ENCODE measurements at places on chromosomes 11 and 22.

DNA sequence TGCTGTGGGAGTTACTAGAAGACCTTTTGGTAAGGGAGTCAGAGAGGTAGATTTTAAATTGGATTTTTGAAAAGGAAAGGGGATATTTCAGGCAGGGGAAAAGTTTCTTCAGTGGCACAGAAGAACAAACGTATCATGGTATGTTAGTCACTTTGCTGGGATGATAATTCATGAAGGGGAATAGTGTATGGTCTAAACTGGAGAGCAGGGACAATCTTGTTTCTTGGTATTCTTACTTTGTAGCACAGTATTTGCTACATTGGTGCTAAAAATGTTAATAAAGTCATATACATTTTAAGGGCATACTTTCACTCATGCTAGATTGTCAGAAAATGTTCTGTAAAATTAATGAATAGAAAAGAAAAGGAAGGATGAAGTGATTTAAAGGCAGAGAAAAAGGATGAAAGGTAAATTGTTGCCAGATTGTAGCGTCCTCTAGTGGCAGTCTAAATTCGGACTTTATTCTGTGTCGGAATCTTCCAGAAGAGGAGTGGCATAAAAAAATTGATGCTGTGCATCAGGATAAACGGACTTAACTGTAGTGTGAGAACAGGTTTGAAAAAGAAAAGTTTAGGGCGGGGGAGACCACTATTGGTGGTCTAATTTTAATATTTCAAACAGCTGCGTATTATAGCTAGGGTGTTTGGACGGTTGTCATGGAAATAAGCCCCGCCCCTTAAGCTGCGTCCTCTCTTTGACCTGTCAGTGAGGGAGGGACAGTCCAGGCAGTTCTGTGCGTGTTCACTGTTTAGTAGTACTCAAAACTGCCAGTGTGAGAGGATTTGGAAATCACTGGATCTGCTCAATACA is at the start of gene BCO2:
BCO2 (plus strand) TSS at position 724 of the 810 bp plus-strand sequence. CDS start 90 bp downstream, outside the sequence.
- H3K4me3 ChIP-seq = peak within 1 kb of the TSS; percentile 48
- H3K27ac ChIP-seq = peak within 1 kb of the TSS; percentile 68
- peak; percentile 96 for DNase-seq
- H3K4me1 ChIP-seq = peaks cover 31% of the 10 kb centered on the region
- H3K36me3 ChIP-seq = peaks cover 3% of the 10 kb centered on the region

- H3K27me3 ChIP-seq = no peaks in the 10 kb centered on the region
- no peak for DNase-seq
- no peaks in the 10 kb centered on the region for H3K36me3 ChIP-seq
- no peak overlapping the region for H3K4me3 ChIP-seq
Observed at GRCh38 chr11:34642001-34642554, 21.2 kb downstream of the EHF start.

GRCh38 chr22:49826603-49827270 is 936 bp downstream of the BRD1 start:
- peak overlapping the region; percentile 93 for H3K4me3 ChIP-seq
- peaks cover 36% of the 10 kb centered on the region for H3K36me3 ChIP-seq
- DNase-seq = no peak
- no peaks in the 10 kb centered on the region for H3K27me3 ChIP-seq

DNA sequence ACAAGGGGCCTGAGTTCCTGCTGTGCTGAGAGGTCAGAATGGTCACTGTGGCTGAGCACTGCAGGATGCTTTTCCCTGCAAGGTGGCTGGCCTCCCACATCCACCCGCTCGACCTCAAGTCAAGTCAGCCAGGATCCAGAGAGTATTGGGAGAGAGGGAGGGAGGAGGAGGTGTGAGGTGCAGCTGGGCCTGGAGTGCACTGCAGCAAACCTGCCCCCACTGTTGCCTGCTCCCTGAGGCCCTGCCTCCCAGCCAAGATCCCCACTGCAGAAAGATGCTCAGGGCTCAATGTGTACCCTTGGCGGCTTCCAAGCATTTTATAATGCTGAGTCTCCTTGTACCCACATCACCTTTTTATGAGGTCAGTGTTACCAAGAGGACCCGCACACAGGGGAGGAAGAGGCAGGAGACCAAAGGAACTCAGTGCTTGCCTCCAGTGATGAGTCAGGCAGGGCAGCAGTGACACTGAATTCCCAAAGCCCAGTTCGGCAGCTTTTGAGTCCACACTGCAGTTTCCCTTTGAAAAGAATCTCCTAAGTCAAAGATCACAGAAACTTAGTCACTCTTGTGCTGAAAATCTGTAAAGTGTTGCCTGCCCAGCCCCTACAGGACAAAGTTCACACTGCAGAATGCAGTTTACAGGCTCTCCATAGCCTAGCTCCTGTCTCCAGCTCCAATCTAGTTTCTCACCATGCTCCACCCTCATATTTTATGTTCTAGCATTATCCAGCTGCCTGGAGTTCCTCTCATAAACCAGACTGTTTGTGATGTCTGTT is 3.1 kb downstream of the ENDOD1 start:
- no peak for DNase-seq
- H3K4me1 ChIP-seq = peaks cover 50% of the 10 kb centered on the region
- no peaks in the 10 kb centered on the region for H3K27me3 ChIP-seq
- H3K4me3 ChIP-seq = no peak overlapping the region

DNA sequence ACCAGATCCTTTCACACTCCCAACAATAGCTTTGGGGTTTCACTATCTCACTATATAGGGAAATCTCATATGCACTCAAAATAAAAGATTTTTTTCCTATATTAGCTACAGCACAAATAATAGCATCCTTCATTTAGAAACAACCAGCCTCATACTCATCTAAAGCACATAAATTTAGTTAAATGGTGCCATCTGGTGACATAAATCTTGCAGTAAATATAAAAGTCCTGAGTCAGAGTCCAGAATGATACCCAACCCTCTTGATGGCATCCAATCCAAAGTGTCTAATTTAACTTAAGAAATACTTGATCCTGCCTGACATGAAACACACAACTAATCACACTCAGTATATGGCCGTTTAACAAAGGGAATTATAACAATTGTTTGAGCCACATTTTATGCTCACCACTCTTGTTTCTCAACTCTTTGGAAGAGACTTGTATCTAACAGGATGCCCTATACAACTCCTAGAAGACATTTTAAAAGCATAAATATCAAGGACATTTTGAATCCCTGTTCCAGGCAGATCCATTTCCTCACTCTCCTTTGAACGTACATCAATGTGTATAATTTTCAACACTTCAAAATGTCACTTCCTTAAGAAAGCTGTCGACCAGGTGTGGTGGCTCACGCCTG is 36.2 kb downstream of the DLG2 start:
- H3K27ac ChIP-seq = no peak overlapping the region
- no peaks in the 10 kb centered on the region for H3K27me3 ChIP-seq
- no peaks in the 10 kb centered on the region for H3K4me1 ChIP-seq
- no peaks in the 10 kb centered on the region for H3K36me3 ChIP-seq
- H3K4me3 ChIP-seq = no peak overlapping the region

DNA sequence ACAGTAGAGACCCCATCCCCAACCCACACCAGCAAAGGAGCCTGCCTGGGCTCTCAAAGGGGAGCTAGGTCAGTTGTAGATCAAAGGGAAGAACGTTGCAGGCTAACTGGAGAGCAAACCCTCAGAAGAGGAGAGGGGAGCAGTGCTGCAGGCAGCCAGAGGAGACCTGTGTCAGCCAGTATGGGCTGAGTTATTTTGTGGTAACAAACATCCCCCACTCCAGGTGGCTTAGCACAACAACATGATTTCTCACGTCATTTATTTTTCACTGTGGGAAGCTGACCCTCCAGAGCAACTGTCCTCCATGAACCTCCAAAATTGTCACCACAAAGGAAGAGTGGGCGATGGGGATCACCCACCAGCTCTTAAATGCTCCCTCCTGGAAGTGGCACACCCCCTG is 19.8 kb upstream of the SHANK2 start:
- no peak overlapping the region for H3K27ac ChIP-seq
- peaks cover 28% of the 10 kb centered on the region for H3K27me3 ChIP-seq
- no peak for DNase-seq
- H3K36me3 ChIP-seq = no peaks in the 10 kb centered on the region
- no peaks in the 10 kb centered on the region for H3K4me1 ChIP-seq
- no peak overlapping the region for H3K4me3 ChIP-seq

- no peak overlapping the region for H3K27ac ChIP-seq
- H3K27me3 ChIP-seq = no peaks in the 10 kb centered on the region
- no peak overlapping the region for H3K4me3 ChIP-seq
- H3K36me3 ChIP-seq = peaks cover 5% of the 10 kb centered on the region
Observed at GRCh38 chr11:58525037-58525614, 17.2 kb upstream of the OR5B21 start.

GRCh38 chr11:17350455-17351171 is 987 bp upstream of the NCR3LG1 start:
- peak overlapping the region; percentile 76 for H3K4me3 ChIP-seq
- H3K4me1 ChIP-seq = peaks cover 22% of the 10 kb centered on the region
- DNase-seq = no peak
- H3K27ac ChIP-seq = no peak overlapping the region
- H3K27me3 ChIP-seq = no peaks in the 10 kb centered on the region

DNA sequence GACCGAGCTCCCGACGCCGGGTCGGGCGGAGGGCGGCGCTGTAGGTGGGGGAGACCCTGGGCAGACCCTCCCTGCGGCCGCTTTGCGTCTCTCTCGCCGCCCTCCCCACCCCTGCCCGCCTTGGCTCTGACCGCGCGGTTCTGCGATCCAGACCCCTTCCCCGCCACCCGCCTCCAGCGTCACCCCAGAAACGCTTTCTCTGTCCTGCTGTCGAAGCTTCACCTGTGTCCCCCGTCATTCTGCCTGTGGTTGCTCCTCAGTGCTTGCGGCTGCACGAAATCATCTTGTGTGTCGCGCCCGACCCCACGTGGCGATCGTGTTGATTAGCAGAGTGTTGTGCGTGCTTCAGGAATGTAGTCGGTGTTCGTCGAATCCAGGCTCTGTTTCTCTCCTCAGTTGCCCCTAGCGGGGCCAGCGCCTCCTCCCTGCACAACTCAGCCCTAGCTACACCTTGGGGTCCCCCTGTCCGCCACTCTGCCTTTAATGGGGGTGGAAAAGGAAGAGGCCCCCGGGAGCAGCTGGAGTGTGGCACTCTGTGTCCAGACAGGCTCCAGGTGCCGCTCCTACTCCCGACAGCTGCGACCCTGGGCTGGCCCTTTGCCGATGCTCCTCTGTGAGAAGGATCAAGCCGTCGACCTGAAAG is 851 bp downstream of the PTDSS2 start:
- H3K4me1 ChIP-seq = peaks cover 39% of the 10 kb centered on the region
- no peak for DNase-seq
- H3K27ac ChIP-seq = peak overlapping the region; percentile 93
- H3K27me3 ChIP-seq = no peaks in the 10 kb centered on the region

DNA sequence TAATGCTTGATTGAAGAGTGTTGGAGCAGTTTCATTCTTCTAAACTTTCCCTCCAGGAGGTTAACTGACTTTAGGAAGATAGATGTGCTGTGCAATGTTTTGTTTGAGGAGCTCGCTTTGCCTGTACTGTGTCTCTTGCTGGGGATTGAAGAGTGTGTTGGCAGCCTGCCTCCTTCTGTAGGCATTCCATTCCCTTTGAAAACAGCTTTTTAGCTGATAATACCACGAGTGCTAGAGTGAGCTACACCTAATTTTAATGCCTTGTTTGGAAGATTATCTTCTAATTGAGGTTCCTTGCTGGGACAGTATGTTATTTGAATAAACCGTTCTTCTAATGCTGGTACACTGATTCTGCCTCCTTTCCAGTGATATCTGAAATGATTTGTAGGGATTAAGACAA is 7.2 kb downstream of the DDX10 start:
- H3K4me1 ChIP-seq = peaks cover 29% of the 10 kb centered on the region
- H3K27me3 ChIP-seq = no peaks in the 10 kb centered on the region
- H3K4me3 ChIP-seq = no peak overlapping the region

DNA sequence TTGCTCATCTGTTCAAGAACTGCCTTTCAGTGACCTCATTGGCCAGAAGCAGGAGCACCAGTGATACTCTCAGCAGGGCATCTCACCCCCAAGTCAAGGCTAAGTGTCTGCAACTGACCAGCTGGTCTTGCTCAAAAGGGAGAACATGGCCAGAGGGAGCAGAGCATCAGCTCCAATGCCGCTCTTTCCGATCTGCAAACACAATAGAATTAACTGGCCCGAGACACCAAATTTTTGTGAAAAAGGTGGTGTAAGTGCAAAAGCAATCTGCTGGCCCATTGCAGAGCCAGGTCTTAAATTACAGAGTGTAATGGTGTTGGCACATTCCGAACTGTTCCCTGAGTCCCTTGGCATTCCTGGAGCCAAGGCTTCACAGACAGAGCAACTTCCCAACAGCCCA is 97.0 kb downstream of the PKNOX2 start:
- H3K27me3 ChIP-seq = no peaks in the 10 kb centered on the region
- peaks cover 11% of the 10 kb centered on the region for H3K4me1 ChIP-seq
- no peak for DNase-seq
- no peak overlapping the region for H3K4me3 ChIP-seq
- H3K27ac ChIP-seq = no peak overlapping the region
- no peaks in the 10 kb centered on the region for H3K36me3 ChIP-seq

GRCh38 chr11:16804104-16804947 is 65.9 kb downstream of the C11orf58 start:
- H3K4me1 ChIP-seq = peaks cover 35% of the 10 kb centered on the region
- H3K27me3 ChIP-seq = no peaks in the 10 kb centered on the region
- no peak for DNase-seq
- H3K27ac ChIP-seq = no peak overlapping the region
- H3K36me3 ChIP-seq = no peaks in the 10 kb centered on the region
- no peak overlapping the region for H3K4me3 ChIP-seq

DNA sequence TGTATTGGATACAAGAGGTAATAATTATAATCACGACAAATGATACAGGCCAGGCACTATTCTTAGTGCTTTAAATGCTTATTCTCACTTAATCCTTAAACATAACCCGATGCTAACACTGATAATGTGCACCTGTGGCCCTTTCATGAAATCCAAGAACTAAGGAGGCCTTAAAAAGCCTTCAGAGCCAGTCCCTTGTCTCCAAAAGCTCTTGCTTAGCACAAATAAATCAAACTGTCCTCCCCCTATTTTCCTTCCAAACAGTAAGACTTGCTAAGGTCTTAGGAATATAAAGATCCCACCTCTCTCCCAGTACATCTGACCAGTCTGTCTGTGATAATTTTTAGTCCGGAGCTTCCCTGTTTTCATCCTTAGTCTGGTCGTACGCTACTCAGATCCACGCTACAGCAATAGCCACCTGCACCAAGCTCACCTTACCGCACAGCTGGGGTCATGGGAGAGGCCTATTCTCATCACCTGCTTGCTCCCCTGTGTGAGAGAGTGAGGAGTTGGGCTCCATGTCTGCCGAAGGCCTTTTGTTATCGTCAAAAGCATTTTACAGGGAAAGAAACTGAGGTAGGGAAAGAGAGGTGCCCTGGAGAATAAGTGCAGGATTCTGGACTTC is 16.9 kb downstream of the FXYD6 start:
- no peaks in the 10 kb centered on the region for H3K36me3 ChIP-seq
- no peak overlapping the region for H3K27ac ChIP-seq
- H3K27me3 ChIP-seq = no peaks in the 10 kb centered on the region
- H3K4me3 ChIP-seq = no peak overlapping the region
- H3K4me1 ChIP-seq = peaks cover 42% of the 10 kb centered on the region
- DNase-seq = no peak

DNA sequence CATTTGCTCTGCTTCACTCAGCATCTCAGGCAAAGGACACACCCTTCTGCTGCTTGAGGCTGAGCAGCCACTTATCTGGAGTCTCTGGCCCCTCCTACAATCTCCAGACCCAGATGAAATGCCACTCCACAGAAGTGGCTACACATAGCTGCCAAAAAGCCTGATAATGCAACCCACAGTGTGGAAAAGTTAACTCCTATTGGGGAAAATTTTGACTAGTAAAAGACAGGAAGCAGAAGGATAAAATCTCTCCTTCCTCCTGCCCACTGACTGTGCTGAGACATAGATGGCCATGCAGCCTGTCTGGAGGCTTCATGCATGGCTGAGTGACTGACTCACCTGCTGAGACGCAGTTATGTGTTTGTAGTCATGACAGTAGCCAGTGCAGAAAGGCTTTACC is 92.3 kb upstream of the TEAD1 start:
- no peak overlapping the region for H3K27ac ChIP-seq
- DNase-seq = no peak
- H3K4me1 ChIP-seq = peaks cover 6% of the 10 kb centered on the region
- H3K36me3 ChIP-seq = no peaks in the 10 kb centered on the region
- no peaks in the 10 kb centered on the region for H3K27me3 ChIP-seq
